ENCODE measurements at places on chromosomes 2 and 18.

DNA sequence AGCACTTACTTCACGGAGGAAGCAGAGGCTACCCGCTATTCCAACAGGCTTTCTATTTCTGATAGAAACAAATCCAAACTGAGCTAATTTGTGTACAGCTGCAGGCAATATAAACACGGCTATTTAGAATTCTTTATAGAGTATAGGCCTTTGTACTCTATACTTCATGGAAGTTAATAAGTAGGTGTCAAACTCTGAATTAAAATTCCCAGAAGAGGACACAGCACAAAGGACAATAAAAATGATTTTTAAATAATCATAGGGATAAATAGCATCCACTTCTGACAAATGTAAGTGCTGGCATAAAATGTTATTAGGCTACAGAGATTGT is 261.5 kb downstream of the AFF3 start:
- DNase-seq, result no peak

- DNase-seq, result no peak
Observed at GRCh38 chr2:135175177-135175576, 123.1 kb downstream of the RAB3GAP1 start.

DNA sequence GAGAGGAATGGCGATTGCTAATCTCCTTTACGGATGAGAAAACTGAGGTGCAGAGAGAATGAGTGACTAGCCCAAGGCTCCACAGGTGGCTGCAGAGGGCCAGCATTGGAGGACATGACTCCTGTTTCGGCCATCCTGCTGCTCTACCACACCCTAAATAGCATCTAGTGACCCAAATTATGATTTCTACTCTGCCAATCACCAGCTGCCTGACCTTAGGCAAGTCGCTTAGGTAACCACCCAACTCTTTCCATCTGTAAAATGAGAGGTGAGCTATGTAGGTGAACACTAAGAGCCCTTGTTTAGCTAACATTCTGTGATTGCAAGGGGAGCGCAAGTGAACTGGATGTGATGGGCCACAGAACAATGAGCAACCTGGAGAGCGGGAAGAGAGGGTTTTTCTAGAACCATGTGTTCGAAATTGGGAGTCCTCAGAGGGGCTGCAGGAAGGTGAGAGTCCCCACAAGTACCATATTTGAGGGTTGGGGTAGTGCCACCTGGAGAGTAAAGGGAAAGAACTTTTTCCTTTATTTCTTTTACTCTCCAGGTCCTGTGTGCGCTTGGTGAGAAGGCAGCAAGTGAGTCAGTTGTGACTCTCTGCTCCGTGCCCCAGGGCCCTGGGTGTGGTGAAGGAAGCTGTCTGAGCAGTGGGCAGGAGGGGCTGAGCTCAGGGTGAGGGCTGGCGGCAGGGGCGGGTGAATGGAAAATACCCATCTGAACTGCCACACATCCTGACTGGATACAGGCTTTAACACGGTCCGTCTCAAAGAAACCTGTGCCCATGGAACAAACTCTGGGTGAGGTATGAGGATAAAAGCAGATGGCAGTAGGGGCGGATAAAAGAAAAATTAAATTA is 2.4 kb downstream of the CYP27C1 start:
- DNase-seq, result no peak

- no peak for DNase-seq
Observed at GRCh38 chr2:169862816-169863215, 35.6 kb downstream of the UBR3 start.

GRCh38 chr2:75375646-75376582 is 176.6 kb upstream of the TACR1 start:
- DNase-seq, result no peak

- no peak for DNase-seq
Observed at GRCh38 chr2:43941966-43942365, 53.8 kb downstream of the LRPPRC start.
